ENCODE measurements at places on chromosomes 11 and 22.

- DNase-seq, result no peak
Measured at GRCh38 chr11:19246816-19247215, 6.1 kb upstream of the E2F8 start.

DNA sequence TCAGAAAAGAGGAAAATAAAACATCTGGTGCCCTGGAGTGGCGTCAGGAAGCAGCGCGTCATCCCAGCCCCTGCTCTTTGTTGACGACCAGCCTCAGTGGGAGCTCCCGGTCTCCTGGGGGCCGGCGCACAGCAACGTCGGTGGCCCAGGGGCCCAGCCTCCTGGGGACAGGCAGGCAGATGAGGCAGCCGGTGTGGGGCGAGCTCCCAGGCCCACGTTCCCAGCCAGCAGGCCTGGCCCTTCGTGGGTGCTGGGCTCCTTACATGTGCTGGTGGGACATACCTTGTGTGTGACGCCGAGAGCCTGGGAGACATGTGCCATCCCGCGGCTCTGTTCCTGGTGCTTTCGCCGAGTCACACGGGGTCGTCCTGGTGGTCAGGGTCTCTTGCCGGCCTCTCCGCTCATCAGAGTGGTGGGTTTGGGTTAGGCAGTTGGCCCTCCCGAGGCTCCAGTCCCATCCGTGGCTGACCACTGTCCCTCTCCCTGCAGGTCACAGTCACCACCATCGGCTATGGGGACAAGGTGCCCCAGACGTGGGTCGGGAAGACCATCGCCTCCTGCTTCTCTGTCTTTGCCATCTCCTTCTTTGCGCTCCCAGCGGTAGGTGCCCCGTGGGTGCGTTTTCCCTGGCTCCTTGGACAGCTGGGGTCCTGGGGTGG lies 116.7 kb downstream of the KCNQ1OT1 start:
- no peak for DNase-seq

- no peak for DNase-seq
Measured at GRCh38 chr22:28438183-28438768, 241.4 kb downstream of the TTC28 start.

DNA sequence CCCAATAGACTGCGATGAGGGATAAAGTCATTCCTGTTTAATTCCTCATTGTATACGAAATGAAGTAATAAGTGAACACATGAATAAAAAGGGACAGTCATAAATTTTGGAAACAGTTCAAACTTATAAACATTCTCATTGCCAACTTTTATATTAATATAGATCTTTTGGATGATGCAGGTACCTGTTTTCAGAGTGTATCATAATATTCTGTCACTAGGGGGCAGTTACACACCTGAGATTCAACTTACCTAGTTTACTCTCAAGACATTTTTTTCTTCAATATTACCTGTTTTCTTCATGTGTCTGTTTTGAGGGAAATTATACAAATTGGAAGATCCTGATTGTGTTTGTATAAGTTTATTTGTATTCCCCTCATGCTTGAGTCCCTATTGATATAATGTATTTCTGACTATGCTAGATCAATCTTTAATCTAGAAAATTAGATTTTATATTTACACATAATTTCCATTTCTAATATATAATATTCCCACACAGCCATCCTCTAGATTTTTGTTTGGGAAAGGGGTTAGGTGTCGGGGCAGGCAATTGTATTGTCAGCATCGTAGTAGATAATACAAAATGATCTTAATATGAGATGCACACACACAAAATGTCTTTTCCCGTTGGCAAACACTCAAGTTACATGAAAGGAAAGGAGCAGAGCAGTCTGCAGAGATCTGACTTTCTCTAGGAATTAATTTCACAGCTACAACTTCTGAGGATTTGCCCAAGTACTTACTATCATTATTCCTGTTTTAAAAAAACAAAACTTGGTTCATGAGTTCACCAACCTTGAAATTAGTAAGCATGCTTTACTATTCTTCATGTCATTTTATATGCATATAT lies 18.4 kb downstream of the FDX1 start:
- DNase-seq, result no peak

- DNase-seq, result peak; percentile 16
Measured at GRCh38 chr11:15159085-15159484, 44.4 kb downstream of the INSC start.

GRCh38 chr11:37857726-37858125 lies 1259.7 kb upstream of the RAG2 start:
- no peak for DNase-seq

GRCh38 chr11:22785251-22785650 lies 44.4 kb downstream of the SVIP start:
- no peak for DNase-seq

- DNase-seq, result no peak
Measured at GRCh38 chr11:77259641-77260040, 41.8 kb downstream of the GDPD4 start.

DNA sequence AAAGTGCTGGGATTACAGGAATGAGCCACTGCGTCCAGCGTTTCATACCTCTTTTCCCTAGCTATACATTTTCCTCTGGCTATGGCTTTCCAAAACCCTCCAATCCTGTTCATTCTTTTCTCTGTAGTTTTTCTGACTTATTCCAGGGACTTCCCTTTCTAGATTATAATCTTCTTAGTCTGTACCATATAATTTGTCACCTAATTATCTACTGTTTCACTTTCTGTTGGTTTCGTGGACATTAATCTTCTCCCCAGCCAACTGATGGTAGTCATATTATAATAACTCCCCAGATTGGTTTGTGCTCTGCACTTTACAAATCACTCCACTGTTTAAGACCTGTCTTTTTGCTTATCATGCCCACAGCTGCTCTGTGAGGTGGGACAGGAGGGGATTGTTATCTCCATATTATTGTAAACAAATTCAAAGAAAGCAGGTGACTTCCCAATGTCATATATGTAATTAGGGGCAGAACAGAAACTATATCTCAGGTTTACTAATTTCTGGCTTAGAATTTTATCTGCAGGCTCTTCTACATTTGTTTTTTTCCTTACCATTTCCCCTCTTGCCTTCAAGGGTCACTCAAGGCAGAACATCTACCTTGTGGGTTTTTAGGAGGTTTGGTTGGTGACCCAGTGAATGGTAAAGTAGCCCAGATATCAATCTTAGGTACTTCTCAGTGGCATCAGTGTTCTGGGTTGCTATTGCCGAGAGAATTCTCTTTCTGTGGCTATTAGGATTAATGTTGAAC lies 23.9 kb downstream of the STIM1 start:
- DNase-seq, result no peak

GRCh38 chr22:47619631-47620030 lies 857.2 kb downstream of the TBC1D22A start:
- no peak for DNase-seq

DNA sequence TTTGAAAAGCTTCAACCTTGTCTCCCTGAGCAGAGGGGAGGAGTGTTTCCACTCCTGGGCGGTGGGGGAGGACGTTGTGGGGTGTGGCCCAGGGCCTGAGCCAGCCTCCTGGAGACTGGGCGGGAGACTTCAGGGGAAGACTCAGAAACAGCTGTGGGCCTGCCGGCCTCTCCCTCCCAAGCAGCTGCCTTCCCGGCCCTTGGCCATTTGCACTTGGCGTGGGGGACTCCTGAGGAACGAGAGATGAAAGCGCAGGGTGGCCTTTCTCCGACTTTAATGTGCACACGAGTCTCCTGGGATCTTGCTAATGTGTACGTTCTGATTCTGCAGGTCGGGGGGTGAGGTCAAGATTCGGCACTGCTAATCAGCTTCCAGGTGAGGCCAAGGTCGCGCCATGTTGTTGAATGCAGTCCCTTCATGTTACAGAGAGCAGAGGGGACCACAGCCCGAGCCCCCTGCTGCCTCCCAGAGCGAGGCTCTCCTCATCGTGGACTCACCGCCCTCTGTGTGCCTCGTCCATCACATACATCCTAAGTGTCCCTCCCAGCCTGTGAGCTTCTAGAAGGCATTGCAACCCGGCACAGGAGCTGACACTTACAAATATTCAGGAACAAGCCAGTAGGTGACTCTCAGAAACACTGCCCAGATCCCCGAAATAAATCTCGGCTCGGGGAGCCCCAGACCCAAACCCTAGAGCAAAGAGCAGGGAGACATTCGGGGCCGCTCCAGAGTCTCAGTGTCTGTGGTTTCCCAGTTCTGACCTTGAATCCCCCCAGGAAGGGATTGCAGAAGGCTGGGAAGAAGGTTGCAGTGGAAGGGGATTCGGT lies 7.7 kb downstream of the LIF start:
- peak; percentile 90 for DNase-seq

DNA sequence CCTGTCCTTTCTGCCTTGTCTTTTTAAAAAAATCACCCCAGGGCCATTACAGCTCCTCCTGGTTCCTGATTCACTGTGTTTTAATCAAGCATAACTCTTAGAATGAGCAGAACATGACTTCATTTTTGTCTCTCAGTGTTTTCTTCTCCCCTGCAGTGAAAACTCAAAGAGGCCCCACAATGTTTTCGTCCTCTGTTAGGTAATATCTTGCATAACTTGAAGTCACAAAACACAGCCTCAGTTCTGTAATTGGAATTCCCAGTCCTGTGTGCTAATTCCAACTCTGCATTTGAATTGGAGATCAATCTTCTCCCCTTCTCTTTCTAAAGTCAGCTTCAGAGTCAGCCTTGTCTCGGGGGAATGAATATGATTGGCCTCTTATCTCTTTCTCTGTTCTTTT lies 186.5 kb upstream of the NAV2 start:
- DNase-seq, result no peak

DNA sequence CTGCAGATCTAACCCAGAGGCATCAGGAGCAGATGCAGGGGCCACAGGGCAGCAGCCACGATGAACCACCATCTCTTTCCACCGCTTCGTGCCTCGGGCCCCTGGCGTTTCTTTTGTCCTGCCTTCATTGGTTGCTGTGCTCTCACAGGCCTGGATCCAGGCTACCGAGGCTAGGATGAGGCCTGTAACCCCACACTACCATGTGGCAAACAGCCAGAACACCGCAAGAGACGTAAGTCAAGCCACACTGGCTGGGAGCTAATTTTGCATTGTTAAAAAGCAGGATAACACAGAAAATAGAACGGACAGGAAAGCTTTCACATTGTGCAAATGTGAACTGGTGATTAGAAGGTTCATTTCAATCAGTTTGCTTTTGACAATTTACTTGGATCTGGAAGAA lies 15.7 kb upstream of the ARFGAP3 start:
- DNase-seq, result no peak

DNA sequence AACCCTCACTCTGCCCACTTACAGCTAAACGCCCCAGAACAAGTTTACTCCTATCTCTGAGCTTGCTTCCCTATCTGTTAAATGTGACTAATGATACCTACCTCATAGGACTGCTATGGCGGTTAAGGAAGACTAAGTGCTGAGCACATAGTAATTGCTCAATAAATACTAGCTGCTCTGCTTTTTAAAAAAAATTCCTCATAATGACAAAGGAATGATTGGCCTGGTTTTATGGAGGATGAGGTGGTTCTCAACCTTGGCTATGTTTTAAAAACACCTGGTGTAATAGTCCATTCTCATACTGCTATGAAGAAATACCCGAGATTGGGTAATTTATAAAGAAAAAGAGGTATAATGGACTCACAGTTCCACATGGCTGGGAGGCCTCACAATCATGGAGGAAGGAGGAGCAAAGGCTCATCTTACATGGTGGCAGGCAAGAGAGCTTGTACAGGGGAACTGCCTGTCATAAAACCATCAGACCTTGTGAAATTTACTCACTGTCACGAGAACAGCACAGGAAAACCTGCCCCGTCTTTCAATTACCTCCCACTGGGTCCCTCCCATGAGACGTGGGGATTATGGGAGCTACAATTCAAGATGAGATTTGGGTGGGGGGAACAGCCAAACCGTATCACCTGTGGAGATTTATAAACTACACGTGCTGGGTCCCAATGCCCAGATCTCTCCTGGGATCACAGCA lies 127.2 kb upstream of the SYT13 start:
- peak; percentile 4 for DNase-seq

DNA sequence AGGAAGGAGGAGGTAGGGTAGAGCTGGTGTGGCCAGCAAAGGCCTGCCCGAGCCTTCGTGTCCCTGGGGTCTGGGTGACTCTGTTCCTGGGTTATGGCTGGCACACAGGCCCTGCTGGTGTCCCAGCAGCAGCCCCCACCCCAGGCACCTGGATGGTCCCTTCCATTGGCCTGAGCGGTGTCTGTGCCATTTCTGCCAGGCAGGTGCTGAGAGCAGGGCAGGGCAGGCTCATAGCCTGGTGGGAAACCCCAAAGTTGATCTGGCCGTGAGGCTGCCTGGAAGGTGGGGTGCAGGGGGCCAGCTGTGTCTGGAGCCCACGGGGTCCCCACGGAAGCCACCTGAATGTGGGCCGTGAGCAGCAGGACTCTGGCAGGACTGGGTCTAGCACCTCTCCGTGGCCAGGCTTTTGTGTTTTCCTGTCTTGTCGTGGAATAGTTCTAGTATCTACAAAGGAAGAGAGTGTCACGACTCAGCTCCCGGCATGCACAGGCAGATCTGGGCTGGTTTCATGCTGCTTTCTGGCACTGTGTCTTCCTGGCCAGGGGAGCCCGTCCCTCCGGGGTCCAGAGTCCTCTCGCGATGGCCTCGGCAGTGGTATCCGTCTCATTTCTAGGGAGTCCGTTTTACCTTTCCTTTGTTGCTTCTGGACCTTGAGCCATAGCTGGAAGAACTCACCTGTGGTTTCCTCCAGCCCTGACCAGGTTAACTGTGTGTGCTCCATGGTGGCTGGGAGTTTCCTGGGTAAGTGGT lies 83.7 kb downstream of the KCNQ1 start:
- DNase-seq, result no peak

- DNase-seq, result no peak
Measured at GRCh38 chr11:27786864-27787263, 86.6 kb upstream of the BDNF start.

GRCh38 chr22:47300698-47301405 lies 538.4 kb downstream of the TBC1D22A start:
- DNase-seq, result no peak

- DNase-seq, result no peak
Measured at GRCh38 chr11:37320921-37321320, 722.9 kb upstream of the RAG2 start.

GRCh38 chr22:27772081-27772983 lies 29.2 kb downstream of the MN1 start:
- DNase-seq, result no peak

DNA sequence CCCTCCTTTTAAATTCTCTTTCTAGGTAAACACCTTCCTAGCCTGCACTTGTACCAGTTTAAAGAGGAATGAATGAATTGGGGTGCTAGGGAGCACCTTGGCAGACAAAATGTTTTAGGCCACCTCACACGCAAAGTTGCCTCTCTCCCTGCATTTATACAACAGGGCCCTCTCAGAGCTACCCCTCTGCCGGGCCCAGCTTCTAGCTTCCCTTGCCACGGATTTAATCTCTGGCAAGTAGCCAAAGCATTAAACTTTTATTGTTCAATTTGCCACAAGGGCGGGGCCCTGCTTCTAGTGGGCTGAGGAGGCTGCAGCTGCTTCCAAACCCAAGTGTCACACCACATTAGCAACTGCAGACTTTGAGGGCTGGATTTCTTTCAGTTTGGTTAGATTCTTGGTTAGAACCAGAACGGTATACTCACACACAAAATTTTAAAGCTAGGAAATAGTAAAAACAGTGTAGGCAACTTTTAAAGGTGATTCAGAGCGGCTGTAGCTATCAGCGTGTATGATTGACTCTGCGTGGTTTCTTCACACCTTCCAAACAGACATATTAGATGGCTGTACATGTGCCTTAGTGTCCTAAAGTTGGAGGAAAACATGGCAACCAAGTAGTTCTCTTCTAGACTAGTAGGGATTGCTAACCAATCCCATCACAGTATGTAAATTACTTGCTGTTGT lies 6.5 kb downstream of the KREMEN1 start:
- DNase-seq, result no peak

GRCh38 chr11:133749841-133750240 lies 95.5 kb downstream of the SPATA19 start:
- DNase-seq, result no peak

All from Caki2 (cell line).